ENCODE measurements at places on chromosomes 7 and 10.
A peak's percentile ranks its signal among the peaks of the same experiment; 100 is the strongest.

DNA sequence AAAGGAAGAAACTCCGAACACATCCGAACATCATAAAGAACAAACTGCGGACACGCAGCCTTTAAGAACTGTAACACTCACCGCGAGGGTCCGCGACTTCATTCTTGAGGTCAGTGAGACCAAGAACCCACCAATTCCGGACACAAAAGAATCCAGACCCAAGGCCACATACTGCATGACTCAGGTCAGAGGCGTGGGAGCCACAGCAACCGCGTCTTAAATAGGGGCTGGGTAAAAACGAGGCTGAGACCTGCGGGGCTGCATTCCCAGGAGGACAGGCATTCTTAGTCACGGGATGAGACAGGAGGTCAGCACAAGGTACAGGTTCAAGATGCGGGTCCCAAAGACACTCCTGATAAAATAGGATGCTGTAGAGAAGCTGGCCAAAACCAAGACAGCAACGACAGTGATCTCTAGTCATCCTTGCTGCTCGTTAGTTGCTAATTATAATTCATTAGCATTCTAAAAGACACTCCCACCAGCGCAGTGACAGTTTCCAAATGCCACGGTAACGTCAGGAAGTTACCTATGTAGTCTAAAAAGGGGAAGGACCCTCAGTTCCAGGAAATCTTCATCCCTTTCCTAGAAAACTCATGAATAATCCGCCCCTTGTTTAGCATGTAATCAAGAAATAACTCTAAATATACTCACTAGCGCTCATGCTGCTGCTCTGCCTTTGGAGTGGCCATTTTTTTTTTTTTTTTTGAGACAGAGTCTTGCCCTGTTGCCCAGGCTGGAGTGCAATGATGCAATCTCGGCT is 19.3 kb downstream of the AP5Z1 start:
- no peak for DNase-seq

GRCh38 chr10:21497177-21497807 is 28.2 kb downstream of the SKIDA1 start:
- peak; percentile 100 for DNase-seq

DNA sequence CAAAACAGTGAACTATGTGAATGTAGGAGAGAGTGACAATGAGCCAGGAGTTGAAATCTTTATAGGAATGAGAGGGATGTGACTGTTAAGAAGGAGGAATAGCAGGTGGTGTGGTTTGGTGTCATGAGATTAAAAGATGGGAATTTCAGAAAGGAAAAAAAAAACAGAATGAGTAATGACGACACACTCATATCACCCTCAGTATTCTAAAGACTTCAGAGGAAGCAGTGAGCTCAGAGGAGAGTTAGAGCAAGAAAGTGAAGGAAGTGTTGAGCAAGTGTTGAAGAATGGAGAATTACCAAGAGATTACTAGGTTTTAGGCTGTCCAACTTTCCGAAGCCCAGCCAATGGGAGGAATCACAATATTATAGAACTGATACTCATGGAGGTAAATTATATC is 220.5 kb upstream of the HGF start:
- no peak for DNase-seq

DNA sequence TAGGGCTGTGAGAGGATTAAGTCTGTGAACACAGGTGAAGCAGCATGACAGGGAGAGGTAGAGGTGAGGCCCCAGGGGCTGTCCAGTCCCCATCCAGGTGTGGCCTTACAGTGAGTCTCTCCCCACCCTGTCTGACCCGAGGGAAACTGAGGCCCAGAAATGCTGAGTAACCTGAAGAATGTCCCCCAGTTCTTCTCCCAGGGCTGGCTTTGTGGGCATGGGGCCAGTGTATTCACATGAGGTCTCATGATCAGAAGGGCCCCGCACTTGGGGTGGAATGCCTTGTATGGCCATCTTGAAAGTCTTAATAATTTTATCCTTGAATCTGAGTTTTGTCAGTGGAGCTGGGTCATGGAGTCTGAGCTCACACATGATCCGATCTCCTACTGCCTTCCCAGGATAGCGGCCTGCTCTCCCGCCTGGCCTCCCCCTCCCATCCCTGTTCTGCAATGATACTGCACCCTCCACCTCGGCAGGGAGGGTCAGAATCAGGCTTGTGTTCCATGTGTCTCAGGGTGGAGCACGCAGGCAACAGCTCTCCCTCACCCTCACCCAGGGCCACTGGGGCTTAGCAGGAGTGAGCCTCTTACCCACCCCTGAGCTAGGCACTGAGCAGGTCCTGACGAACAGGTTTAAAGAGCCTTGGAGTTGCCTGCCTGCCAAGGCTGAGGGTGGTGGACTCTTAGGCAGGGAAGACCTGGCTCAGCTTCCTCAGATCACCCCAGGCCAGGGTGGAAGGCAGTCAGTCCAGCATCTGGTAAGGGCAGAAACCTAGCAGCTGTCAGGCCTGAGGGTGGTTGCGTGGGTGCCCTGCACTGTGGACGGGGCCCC is 41.4 kb upstream of the NPFFR1 start:
- DNase-seq: no peak

DNA sequence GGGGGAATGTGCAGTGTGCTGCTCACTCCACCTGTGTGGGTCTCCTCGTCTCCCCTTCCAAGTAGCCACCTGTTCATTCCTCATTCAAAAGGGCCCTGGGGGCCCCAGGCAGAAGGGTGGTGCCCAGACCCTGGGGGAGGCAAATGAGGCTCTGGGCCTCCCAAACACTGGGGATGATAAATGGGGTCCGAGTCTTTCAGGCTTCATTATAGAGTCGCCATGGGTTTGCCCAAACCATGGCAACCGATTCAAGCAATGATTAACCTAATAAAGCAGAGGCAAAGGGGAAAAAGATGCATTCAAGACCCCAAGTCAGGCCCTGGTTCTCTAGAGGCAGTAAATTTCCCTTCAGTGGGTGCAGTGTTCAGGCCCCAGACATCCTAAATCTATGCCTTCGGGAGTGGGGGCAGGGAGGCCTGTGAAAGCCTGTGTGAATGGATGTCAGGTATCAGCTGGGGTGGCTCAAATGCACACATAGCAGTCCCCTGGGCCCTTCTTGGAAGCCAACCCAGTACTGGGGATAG is 10.4 kb downstream of the NEUROG3 start:
- no peak for DNase-seq

DNA sequence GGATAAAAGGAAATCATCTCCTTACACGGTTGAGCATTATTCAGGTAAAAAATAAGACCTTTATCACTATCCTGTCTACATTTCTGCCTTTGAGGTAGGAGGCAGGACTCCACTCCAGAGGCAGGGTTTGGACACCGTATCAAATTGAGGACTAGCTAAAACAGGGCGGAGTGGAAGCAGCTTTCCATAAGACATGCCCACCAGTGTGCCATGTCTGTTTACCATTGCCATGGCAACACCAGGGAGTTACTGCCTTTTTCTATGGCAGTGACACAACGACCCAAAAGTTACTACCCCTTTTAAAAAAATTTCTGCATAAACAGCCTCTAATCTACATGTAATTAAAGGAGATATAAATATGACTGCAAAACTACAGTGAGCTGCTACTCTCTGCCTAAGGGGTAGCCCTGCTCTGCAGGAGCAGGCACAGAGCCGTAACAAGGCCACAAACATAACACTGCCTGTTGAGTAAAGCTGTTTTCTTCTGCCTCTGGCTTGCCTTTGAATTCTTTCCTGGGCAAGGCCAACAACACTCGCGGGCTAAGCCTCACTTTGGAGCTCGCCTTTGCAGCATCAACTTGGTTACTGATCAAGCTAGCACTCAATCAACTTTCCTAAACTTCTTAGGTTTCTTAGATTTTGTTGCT is 26.5 kb downstream of the DGKB start:
- DNase-seq: no peak

DNA sequence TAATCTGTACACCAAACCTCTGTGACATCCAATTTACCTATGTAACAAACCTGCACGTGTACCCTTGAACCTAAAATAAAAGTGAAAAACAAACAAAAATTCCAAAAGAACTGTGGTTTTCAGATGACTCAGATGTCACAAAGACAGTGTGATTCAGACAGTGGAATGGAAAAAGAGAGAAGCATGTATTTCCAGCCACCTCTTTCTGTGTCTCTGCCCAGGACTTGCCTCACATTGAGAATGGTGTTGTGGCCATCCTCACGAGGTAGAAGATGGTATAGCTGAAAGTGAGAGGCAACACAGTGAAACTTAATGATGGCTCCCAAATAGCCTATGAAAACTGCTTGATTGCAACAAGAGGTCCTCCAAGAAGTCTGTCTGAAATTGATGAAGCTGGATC is 78.0 kb downstream of the ARL5B start:
- DNase-seq: no peak

DNA sequence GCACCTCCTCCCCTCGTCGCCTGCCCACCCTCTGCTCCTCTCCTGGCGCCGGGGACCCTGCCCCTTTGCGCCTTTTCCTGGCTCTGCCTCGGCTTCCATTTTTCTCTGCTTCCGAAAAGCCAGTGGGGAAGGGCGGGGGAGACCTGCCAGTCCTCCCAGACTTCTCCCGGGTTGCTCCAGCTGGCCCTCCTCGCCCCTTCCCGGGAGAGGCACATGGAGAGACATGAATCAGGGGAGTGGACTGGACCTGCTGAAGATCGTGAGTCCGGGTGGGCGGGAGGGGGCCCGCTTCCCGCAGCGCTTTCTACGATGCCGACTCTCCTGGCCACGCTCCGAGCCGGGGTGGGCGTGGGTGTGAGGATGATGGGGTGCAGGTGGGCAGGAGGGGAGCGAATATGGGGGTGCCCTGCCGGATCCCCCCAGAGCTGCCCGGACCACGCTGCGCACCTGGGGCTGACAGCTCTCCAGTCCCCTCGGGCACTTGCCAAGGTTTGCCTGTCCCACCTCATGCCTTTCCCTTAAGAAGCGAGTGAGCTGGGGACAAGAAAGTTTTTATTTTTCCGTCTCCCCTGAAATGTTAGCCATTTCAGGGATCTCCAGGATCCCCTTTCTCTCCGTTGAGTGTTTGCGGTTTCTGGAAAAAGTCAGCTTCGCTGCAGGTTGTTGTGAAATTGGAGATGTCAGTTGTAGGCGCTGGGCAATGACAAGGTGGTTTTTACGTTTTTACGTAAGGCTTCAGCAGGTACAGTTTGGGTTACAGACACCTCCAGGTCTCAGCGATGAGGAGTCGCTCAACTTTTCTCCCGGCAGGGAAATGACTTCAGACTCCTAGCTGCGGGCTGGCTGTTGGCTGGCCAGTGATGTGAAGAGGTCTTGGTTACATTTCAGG is 977 bp downstream of the CACNB2 start:
- DNase-seq: no peak
